ENCODE measurements at places on chromosomes 16 and 17. TPM values are rescaled to one million over a fixed set of nuclear protein-coding genes. Genes with fewer than 3 reads are reported as not detected.

DNA sequence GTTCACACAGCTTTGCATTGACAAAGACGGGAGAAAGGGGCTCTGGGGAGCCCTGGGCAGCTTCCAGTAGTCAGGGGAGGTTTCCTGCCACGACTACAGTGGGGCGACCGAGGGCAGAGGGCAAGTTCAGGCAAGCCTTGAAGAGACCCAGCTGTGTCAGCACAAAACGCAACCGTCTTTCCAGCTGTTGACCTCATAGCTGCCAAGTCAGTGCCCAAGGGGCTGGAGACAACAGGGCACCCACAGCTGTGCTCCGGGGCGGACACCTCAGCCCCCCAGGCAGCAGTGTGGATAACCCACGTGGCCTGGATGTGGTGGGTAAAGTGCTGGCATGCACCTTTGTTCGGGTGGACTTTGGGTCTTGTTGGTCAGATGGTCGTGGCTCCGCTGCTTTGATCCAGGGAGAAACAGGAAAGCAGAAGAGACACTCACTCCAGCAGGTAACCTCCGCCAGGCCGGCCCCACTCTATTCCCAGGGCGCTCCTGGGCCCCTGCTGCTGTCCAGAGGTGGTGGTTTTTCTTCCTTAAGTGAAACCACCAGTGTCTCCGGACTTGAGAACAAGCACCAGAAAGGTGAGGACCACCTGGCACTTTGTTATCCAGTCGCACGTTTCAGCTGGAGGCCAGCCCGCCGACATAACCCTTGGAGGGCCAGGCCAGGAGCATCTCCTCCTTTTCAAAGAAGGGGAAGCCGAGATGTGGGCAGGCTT is 17.6 kb upstream of the CBX2 start:
- no peaks in the 10 kb centered on the region for H3K4me1 ChIP-seq
- DNase-seq = no peak
- no peak overlapping the region for H3K27ac ChIP-seq
- H3K36me3 ChIP-seq = no peaks in the 10 kb centered on the region

- no peaks in the 10 kb centered on the region for H3K27me3 ChIP-seq
- no peaks in the 10 kb centered on the region for H3K4me1 ChIP-seq
- no peak overlapping the region for H3K4me3 ChIP-seq
- H3K36me3 ChIP-seq = peaks cover 82% of the 10 kb centered on the region
Measured at GRCh38 chr16:1320658-1321240, 11.3 kb downstream of the UBE2I start.

The CD300A gene
- total RNA-seq = 0.78 TPM

DNA sequence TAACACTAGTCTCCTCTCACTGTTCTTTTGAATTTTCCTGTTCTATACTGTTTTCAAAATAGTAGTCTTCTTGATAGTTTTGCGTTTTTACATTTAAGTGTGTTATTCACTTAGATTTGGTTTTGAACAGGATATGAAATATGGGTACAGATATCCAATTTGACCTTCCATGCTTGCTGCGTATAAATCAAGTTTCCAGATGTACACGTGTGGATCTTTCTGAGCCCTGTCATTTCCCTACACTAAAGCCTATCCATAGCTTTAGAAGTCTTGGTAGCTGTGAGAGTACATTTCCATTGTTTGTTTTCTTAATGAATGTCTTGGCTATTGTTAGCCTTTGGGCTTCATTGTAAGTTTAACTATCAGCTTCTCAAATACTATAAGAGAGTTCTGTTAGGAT is 20.4 kb downstream of the CYLD start:
- no peaks in the 10 kb centered on the region for H3K27me3 ChIP-seq
- H3K4me1 ChIP-seq = no peaks in the 10 kb centered on the region
- H3K36me3 ChIP-seq = no peaks in the 10 kb centered on the region
- no peak overlapping the region for H3K27ac ChIP-seq

Measured in thyroid gland (tissue), 4 donors.